ENCODE measurements at places on chromosomes 3 and 15.

DNA sequence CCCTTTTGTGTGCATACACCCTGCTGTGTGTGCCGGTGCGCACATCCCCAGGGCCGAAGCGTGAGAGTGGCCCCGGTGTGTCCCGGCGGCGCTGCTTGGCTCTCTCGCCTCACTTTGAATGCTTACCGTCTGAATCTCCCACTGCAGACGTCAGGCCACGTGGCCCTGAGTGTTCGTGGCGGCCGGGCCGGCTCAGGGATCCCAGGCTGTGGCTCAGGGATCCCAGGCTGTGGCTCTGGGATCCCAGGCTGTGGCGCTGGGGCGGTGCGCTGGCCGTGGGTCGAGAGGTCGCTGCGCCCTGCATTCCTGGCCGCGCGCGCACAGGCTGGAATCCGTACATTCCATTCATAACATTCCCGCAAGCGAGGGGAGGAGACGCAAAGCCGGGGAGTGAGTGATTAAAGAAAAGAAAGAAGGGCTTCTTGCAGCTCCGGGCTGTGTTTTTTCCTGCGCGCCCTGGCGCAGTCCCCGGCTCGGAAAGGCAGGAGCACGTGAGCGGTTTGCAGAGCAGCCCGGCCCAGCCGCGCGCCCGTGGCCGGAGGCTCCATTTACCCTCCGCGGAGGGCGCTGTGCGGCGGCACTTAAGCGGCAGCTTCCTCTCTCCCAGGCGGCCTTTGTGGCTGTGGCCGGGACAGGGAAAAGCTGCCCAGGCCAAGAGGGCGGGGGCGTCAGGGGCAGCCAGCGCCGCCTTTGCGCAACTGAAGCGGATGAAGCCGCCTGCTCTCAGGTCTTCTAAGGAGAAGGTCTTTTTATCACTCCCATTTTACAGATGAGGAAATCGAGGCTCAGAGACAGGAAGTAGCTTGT is 87.0 kb upstream of the ALDH1L1 start:
- no peak for DNase-seq

GRCh38 chr3:196624067-196624790 is 15.3 kb upstream of the NRROS start:
- no peak for DNase-seq

DNA sequence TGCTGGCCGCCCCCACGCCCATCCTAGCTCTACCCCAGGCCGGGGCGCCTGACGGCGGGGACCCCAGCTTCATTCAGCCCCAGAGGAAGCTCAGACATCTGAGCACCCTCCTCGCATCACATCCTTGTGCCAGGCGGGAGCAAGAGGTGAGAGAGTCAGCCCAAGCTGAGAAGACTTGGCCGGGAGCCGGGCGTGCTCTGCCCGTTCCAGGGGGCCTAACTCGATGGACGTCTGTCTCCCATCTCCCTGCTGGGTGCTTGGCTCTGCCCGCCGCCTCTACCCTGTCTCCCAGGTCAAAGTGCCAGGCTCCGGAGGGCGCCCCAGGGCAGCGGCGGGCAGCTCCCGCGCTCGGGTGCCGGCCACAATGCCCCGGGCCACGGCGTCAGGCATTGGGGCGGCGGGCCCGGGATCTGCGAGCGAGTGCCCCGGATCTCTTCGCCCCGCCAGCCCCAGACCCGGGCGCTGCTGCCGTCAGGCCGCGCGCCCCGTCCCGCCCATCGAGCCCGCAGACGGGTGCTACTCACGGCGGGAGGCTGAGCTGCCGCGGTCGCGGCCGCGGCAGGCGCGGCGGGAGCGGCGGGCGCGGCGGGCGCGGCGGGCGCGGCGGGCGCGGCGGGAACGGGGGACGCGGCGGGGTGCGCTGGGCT is 388 bp downstream of the DAPK2 start:
- DNase-seq: no peak

- no peak for DNase-seq
Measured at GRCh38 chr15:53831907-53832770, 72.7 kb upstream of the WDR72 start.

GRCh38 chr15:59801649-59802048 is 112.5 kb upstream of the BNIP2 start:
- no peak for DNase-seq

- DNase-seq: no peak
Measured at GRCh38 chr3:37571269-37571668, 290.4 kb upstream of the CTDSPL start.

DNA sequence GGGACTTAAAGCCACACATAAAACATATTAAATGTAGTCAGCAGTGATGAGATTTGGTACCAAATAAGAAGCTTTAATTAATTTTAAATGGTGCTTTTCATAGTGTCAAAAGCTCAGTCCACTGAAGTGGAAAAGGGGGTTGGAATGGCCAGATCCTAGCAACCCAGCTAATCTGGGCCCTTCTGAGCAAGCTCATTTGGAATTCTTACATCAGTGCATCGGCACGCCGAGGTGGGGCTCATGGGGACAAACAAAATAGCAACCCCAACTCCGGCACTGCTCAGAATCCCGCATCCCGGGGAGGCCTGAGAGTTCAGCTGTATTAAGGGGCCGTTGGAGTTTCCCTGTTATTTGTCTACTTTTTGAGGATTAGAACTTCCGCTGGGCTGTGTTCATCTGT is 526.4 kb downstream of the SOX2 start:
- DNase-seq: no peak

GRCh38 chr3:32226875-32227500 is 11.5 kb upstream of the CMTM8 start:
- DNase-seq: no peak

GRCh38 chr3:174959556-174960065 is 100.5 kb downstream of the NAALADL2 start:
- DNase-seq: no peak

GRCh38 chr15:40763801-40764628 is at the start of gene GCHFR:
Gene GCHFR (plus strand): TSS chr15:40764068. CDS start chr15:40764181, 113 bp downstream.
- no peak for DNase-seq

DNA sequence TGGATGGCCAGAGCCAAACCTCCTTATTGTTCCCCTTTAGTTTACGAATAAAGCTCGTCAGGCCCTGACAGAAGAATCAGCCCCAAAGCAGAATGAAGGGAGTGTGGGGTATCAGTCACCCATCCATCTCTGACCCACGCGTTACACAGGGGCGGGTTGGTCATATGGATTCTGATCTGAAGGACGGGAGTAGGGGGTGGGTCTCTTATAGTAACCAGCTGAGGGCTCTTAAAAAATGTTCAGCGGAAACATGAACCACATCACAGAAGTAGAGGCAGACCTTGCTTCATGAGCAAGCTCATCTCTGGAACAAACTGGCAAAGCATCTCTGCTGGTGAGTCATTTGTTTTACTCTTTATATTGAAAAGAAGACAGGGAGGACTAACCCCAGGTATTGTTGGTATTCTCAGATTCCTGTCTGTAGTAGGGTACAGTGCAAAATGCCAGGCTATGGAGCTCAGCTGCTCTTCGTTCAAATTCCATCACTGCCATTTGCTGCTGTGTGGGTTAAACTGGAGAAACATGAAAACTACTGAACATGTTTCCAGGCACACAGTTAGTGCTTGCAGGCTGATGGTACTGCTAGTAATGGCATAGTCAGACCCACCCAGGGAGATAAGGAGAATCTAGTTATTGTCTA is at the start of gene CXCR6:
CXCR6 (plus strand) TSS at position 258 of the 640 bp plus-strand sequence. CDS start 3,018 bp downstream, outside the sequence.
- no peak for DNase-seq

DNA sequence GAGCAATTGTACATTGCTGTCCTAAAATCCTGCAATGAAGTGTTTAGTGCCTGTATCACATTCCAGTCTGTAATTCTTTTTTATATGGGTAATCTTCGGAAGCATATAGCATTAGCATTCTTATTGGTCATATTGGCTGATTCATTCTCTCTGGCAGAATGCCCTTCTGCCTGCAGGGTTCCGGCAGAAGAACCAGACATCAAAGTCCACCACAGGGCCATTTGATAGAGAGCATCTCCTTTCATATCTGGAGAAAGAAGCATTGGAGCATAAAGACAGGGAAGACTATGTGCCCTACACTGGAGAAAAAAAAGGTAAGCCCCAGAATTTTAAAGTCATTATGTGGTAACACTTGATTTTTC is 39.6 kb downstream of the TMOD3 start:
- DNase-seq: no peak

- DNase-seq: no peak
Measured at GRCh38 chr3:142987080-142987700, 14.2 kb upstream of the U2SURP start.

DNA sequence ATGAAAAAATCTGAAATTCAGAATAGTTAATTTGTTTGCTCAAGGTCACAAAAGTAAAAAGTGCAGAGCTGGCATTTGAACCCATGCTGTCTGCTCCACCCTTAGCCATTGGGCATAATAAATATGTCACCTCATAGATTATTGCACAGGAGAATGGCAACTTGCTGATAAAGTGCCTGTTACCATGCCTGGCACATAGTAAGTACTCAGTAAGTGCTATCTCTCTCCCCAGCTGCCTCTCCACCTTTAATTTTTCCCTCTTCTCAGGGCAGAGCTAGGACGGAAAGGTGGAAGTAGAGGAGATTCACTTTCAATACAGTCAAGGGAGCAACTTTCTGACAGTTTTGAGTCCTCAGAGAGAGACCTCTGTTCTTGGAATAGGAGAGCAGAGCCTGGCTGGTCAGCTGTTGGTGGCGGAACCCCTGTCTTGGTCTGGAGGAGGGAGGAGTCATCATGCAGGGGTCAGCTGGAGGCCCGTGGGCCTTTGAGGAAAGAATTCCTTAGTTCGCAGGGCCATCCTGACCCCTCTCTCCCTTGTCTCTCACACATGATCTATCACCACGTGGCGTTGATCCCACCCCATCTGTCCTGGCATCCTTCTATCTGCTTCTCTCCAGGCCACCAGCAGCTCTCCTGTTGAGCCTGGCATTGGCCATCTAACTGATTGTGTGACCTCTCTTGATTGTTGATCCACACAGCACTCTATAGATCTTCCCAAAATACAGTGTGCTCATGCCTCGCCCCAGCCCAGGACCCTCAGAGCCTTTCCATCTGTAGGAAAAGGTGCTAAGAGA is 149.3 kb downstream of the RPLP1 start:
- DNase-seq: no peak

DNA sequence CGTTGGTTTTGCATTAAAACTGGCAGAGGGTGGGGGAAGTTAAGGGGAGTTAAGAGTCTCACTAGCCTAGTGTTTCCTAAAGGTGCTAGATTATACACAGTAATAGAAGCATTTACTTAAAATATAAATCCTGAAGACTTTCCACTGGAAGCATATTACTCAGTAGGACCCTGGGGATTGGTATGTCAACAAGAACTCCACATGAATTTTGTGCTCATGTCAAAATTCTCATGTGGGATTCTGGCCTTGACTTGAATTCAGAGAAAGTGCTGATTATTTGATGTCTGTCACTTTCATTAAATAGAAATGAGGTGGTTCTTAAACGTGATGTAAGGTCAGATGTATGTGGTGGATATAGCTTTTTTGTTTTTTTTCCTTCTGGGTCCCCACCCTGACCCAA is 997.2 kb downstream of the TUSC7 start:
- no peak for DNase-seq

DNA sequence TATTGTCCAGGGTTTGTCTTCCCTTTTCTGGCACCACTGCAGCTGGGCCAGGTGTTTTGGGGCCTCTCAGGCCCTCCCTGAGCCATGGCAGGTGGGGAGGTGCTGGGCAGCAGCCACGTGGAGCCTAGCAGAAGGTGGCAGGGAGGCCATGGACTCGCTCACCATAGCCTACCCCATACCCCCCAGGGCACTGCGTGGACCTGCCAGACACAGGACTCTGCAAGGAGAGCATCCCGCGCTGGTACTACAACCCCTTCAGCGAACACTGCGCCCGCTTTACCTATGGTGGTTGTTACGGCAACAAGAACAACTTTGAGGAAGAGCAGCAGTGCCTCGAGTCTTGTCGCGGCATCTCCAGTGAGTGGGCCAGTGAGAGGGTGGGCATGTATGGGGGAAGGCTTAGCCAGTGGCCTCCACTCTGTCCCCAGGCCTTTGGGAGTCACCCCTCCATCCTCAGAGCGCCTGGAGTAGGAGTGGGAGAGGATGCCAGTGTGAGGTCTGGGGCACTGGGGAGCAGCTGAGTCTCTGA is 11.9 kb downstream of the SPINT1 start:
- DNase-seq: no peak

- DNase-seq: no peak
Measured at GRCh38 chr3:41024031-41024836, 175.1 kb upstream of the CTNNB1 start.

DNA sequence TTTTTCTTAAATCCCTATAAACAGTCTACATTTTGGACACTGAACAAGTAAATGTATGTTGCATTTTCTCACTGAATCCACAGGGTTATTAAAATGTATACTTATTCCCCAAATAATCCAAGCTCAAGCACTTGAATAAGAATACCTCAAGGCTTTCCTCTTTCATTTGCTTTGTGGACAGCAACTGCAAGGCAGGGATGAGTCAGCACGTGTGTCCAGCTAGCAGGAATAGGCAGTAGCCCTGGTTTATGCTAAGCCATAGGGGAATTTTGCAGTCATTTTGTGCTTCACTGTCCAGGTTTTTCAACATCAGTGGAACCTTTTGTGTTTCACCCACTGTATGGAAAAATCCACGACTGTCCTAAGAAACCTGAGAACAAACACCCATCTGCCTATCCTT is 96.7 kb upstream of the KCNMB2 start:
- no peak for DNase-seq

GRCh38 chr3:47473391-47473790 is 2.4 kb downstream of the SCAP start:
- DNase-seq: no peak

DNA sequence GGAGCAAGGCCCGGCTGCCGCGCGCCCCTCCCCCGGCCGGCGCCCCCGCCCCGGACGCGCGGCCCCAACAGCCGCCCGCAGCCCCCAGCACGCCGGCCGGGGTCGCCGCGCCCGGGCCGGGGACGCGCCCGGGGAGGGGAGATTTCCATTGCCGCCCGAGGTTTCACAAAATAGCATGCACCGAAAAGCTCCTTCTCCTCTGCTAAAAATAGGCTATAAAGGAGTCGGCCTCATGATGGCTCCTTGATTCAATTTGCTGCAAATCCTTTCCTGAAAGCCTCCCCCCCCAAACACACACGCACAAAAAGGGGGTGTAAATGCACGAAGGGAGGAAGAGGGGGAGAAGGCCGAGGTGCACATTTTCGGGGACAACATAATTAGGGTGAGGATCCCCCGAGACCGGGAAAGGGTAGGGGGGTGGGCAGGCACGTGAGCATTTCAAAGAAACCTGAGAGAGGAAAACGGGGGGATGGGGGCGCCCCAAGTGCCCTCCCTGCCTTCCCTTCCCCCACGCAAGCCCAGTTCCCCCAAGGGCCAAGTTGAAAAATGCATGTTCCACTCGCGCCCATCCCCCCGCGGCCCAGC is 734 bp downstream of the TBL1XR1 start:
- DNase-seq: no peak

DNA sequence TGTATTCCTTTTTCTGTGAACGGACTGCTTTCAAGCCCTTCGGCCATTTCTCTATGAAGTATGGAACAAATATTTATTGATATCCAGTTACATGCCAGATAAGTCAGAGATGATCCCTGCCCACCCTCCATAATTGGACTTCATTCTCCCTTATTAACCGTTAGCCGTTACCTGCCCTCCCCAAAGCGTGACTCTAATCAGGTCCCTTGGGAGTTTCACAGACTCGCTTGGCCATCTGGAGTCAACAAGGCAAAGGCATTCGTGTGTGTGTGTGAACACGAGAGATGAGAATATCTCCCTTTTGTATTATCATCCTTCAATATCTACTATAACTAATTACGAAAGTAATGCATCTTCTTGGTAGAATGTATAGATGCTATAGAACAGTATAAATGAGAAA is 314.5 kb downstream of the TLE3 start:
- no peak for DNase-seq

- no peak for DNase-seq
Measured at GRCh38 chr3:115698851-115699591, 75.7 kb downstream of the GAP43 start.
